ENCODE measurements at places on chromosomes 13 and 19.

DNA sequence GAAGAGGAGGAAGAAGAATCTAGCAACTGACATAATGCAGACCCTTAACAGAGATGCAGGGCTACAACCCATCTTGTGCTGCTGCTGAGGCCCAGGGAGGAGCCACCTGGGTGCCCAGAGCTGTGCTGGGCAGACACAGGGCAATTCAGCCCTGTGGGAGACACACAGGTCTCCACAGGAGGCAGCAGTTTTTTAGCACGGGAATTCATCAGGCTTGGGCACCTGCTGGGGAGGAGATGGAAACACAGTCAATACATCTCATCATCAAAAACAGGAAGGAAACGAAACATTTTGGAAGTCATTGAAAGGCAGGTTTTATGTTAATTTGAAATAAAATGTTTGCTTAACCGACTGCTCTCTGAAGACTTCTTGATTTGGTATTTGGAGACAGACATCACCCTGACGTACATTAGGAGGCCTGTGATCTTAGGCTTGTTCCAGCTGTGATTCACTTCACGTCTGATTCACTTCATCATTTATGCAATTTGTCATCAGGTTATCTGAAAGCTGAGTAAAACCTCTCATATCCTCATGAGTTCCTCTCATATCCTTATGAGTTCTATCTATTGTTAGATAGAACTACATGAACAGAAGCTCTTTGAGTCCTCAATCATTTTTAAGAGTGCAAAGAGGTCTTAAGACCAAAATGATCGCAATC is 77.4 kb downstream of the CYSLTR2 start:
- no peak for DNase-seq

DNA sequence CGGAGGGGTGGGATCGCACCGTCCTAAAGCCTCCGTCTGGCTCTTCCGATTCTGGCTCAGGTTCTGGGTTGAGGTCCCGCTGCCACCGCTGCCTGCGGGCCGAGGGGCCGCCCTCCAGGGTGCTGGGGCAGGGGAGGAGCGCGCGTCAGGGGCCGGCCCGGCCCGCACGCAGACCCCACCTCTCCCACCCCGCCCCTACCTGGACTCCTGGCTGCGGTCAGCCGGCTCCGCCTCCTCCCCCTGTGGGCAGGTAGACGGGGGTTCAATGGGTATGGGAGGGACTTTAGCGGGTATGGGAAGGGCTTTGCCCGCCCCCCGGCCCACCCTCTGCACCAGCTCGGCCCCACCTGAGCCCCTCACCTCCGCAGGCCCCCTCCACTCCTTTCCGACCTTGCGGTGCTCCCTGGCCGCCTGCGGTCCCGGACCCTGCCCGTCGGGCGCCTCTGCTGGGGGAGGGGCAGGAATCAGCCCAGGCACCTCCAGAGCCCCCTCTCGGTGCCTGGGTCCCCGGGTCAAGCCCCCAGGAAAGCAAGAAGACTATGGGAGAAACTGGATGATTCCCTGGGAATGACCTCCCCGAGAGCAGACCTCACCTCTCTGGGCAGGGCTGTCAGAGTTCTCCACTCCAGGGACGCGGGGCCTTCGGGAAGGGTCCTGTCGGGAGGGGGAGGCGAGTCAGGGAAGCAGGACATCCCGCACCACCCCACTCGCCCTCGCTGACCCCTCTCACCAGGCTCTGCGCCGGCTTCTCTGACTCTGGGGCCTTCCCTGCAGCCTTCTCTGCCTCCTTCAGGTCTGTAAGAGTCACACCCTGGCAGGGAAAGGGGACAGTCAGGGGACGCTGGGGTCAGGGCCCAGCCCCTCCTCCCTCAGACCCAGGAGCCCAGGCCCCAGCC is 17.0 kb downstream of the EPS8L1 start:
- DNase-seq = no peak

DNA sequence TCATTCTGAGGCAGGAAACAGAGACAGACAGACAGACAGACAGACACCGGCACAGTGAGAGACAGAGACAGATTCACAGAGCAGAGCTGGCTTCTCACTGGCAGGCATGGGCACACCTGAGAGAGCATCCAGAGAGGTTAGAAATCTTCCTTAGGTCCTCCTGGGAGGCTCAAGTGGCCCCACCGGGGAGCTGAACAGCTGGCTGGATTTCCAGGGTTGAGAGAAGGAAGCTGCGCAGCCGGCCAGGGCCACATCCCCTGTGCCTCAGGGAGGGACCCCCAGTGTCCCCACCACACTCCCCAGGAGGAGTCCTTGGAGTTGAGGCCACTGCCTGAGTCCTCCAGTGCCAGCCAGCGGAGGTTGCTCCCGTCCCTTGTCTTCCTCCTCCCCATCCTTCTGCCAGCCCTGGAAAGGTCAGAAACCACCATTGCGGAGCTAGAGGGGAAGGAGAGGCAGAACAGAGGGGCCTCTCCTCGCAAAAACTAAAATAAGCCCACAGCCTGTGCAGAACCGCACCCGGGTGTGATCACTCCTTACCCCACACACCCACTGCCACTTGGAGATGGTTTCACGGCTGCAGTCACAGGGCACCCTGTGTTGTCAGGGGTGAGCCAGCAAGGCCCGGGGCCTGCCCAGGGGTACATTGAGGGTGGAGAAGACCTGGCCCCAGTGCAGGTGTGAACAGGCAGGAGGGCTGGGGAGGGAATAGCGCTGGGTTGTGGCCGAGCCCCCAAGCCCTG is 4.2 kb downstream of the FFAR3 start:
- DNase-seq = no peak

GRCh38 chr13:111373486-111373885 is 53.0 kb downstream of the TEX29 start:
- DNase-seq = no peak

DNA sequence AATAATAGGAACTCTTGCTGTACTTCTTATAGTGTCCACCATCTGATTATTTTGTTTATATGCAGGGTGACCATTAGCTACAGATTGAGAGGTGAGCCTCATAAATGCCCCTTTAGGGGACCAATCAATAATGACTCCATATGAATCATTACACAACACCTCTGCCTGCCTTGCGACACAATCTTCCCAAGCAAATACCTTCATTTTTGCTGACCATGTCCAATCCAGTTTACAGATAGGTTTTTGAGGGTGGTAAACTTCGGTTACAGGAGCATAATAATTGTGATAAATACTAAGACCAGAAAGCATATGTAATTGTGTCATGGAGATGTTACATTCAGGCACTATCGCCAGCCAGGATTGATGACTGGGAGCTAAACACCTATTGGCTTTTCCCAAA is 23.6 kb upstream of the IL17D start:
- DNase-seq = no peak

- peak; percentile 77 for DNase-seq
These were observed 372 bp upstream of the ZNF699 start for GRCh38 chr19:9309974-9310446.

DNA sequence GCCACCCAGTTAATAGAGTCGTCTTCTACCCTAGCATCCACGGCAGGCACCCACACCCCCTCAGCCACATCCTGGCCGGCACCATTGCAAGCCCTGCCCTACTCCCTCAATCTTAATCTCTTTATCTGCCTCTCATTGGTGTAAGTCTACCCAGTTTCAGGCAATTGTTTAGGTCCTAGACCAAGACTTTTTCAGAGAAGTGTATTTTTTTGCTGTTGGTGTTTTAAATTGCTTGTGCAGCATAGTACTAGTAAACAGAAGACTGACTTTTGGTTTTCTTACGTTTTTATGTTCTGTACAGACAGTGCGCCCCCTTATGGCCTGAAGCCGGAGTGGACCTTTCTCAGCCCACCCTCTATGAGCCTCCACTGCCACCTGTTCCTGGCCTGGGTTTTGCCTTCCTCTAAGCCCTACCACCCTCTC is 2.3 kb upstream of the LCP1 start:
- DNase-seq = peak; percentile 68

GRCh38 chr13:30340331-30341250 is 33.2 kb upstream of the KATNAL1 start:
- no peak for DNase-seq

- no peak for DNase-seq
These were observed 11.1 kb downstream of the PPP5C start for GRCh38 chr19:46357846-46358583.

DNA sequence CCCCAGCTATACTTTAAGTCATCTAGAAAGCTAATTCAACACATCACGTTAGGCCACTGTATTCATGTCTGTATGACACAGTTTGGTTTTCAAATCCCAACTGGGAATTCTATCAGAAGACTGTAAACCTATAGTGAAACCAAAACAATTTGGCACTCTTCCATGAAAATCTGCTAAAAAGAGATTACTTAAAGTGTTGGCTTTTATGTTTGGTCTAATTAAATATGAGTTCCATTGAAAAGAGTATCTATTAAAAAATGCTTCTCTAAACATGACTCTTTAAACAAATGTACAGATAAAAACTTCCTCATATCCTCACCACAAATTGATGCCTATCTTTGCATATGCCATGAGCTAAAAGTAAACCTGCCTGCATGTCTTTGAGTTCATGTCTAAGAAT is 25.4 kb downstream of the PCDH9 start:
- no peak for DNase-seq

DNA sequence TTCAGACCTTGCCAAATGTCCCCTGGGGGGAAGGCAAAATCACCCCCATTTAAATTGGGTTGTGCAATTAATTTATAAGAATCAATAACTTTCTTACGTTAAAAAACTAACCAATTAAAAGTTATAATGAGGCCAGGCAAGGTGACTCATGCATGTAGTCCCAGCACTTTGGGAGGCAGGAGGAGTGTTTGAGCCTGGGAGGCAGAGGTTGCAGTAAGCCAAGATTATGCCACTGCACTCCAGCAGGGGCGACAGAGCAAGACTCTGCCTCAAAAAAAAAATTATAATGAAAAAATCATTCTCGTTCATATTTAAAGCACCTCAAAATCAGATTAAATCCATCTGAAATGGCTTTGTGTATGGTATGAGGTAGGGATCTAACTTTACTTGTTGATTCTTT is 18.4 kb upstream of the SIGLEC14 start:
- DNase-seq = no peak

GRCh38 chr19:10043286-10043927 is 30.1 kb downstream of the RDH8 start:
- DNase-seq = no peak

- DNase-seq = no peak
These were observed 71.8 kb downstream of the SPACA7 start for GRCh38 chr13:112447761-112448603.

DNA sequence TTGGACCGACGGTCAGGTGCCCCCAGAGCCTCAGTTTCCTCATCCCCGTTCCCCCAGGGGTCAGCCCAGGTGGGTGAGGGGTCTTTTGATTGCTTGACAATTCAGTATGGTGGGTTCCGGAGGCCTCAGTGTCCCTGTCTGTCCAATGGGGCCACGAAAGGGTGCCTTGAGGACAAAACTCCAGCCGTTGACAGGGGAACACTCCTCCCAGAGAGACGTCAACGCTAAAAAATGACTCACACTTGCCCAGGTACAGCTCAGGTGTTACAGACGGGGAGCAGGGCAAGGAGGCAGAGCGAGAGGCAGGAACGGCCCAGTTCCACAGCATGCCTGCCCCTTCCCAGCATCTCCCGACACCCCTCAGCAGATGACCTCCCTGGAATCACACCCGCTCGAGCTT is 1.8 kb downstream of the TNFAIP8L1 start:
- no peak for DNase-seq

DNA sequence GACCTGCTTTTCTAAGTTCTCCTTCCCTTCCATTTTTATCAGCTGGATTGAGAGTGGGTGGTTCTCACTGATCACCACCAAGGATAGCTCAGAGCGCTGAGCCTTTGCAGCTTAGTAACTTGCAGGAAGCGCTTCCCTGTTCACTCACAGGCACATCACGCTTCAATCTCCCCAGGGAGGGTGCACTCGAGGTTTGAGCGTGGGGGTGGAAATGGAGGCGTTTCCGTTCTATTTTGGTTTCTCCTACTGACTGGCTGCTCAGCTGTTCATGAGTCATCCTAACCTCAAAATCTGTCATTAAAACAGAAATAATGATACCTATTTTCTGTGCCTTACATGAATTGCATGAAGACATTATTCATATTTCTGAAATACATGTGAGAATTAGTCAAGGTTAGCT is 292.1 kb downstream of the SPRY2 start:
- DNase-seq = peak; percentile 2

- no peak for DNase-seq
These were observed 53.8 kb downstream of the KCTD12 start for GRCh38 chr13:76832258-76832988.

DNA sequence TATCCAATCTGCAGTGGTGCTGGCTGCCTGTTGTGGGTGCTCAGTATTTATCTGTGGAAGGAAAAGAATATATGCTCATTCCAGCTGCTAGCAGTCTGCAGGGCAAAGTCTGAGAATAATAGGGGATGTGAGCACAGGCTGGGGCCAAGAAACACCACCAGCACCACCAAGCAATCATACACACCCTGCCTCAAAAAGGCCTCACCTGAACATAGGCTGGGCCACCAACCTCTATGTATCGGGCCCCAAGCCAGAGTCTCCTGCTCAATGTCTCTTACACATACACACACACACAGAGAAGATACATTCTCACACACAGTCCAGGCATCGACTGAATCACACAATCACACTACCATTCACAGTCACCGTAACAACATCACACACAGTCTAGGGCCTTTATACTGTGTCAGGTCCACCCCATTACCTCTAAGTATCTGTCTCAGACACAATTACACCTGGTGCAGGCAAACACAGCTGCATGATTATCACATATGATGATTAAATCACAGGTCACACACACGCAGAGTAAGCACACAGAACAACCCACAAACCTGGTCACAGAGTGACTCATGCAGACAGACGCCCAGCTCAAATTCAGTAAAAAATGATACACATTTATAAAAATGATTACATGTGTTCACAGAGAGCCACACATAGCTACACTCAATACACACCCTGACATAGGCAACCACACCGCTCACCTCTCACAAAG is 1.3 kb upstream of the ZSCAN22 start:
- DNase-seq = no peak

- DNase-seq = no peak
These were observed 368.5 kb downstream of the FGF14 start for GRCh38 chr13:102033386-102033785.

DNA sequence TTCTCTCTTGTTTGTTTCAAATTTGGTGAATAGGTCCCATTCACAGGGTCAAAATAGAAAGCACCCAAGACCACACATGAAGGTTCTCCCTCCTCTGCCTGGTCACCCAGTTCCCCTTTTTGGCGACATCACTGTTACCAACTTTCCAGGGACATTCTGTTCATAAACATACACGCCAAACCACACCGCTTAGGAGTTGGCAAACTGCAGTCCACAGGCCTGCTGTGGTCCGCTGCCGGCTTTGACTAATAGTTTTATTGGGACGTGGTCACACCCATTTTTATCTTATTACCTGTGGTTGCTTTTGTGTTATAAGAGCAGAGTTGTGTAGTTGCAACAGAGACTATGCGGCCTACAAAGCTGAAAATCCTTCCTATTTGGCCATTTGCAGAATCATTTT is 24.2 kb downstream of the UHRF1 start:
- DNase-seq = no peak

- no peak for DNase-seq
These were observed 161.5 kb upstream of the STARD13 start for GRCh38 chr13:33446821-33447725.

- DNase-seq = no peak
These were observed 820.5 kb upstream of the ATXN8OS start for GRCh38 chr13:69287050-69287698.

Measured in stimulated activated CD4-positive, alpha-beta T cell treated with anti-CD3 and anti-CD28 coated beads, Interleukin-1b, Interleukin-23, amount 100 ng/mL, for 24 hours (primary cell).